ENCODE measurements at places on chromosomes 12 and 14.

DNA sequence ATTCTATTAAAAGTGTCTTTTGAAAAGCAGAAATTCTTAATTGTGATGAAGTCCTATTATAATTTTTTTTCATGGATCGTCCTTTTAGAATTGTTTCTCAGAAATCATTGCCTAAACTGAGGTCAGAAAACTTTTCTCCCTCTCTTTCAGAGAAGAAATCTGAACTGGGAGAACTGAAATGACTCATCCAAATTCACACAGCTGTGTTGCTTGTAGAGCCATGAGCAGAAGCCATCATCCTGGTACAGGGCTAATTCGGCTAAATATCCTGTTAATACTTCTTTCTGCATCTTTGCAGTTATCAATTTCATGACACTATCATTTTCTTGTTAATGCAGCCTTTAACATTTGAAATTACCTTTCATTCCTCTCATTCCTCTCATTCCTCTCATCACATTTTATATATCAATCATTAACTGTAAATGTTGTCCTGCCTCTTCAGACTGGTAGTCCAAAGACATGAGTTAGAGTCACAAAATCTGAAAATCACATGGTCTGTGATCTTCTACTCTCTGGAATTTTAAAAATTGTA, 15.5 kb downstream of the SLC15A5 start:
- no peak for DNase-seq
- H3K27ac ChIP-seq, result no peak overlapping the region
- H3K36me3 ChIP-seq, result no peaks in the 10 kb centered on the region
- H3K4me1 ChIP-seq, result no peaks in the 10 kb centered on the region
- H3K4me3 ChIP-seq, result no peak overlapping the region

DNA sequence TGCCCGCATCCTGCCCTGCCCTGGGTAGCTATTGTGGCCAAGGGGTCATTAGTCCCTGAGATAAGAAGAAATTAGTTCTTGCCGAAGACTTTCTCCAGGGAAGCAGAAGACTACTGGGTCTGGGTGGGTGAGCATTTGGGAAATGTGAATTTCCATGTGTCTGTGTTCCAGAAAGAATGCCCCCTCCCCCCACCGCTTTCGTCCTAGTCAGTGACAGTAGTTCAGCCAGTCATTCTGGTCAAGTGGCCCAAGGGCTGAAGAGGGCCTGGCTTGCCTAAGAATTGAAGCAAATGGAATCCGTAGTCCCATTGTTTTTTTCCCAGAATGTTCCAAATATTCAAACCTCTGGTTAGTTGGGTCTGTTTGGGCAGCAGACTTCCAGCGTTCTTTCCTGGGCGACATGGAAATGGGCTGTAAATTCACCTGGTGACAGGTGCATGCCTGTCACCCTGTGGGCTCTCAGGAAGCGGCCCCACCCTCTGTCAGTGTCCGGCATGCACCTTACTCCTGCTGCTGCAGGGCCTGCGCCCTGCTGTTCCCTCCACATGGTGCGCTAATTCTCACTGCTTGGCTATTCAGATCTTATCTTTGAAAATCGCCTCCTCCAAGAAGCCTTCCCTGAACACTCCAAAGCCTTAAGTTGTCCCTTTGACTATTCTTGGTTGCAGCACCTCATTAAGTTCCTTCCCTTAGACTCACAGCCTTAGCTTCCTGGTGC, 1.4 kb upstream of the RFLNA start:
- peaks cover 26% of the 10 kb centered on the region for H3K27me3 ChIP-seq
- peaks cover 10% of the 10 kb centered on the region for H3K4me1 ChIP-seq
- no peaks in the 10 kb centered on the region for H3K36me3 ChIP-seq
- no peak overlapping the region for H3K4me3 ChIP-seq
- DNase-seq, result no peak

GRCh38 chr14:61451491-61451890, 130.1 kb downstream of the PRKCH start:
- no peaks in the 10 kb centered on the region for H3K27me3 ChIP-seq
- no peak for DNase-seq
- H3K4me3 ChIP-seq, result no peak overlapping the region

DNA sequence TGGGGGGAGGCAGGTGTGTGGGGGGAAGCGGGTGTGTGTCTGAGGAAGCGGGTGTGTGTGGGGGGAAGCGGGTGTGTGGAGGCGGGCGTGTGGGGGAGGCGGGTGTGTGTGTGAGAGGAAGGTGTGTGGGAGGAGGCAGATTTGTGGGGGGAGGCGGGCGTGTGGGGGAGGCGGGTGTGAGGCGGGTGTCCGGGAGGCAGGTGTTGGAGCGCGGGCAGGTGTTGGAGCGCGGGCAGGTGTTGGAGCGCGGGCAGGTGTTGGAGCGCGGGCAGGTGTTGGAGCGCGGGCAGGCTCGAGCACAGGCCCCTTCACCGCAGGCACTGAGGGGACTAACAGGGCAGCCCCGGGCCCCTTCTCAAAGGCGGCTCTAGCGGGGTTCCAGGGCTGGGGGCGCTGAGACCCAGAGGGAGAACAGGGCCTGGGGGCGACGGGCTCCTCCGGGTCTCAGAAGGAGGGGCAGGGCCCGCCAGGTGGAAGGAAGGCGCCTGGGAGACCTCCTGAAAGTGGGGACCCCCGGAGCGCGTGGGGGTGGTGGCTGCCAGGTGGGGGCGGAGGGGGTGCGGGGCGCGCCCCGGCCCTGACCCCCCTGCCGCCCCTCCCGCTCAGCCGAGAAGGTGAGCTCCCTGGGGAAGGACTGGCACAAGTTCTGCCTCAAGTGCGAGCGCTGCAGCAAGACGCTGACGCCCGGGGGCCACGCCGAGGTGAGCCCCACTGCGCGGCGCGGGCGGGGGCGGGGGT, 3.2 kb downstream of the CRIP2 start:
- H3K4me1 ChIP-seq, result peaks cover 34% of the 10 kb centered on the region
- peaks cover 5% of the 10 kb centered on the region for H3K27me3 ChIP-seq
- no peaks in the 10 kb centered on the region for H3K36me3 ChIP-seq
- peak; percentile 70 for DNase-seq

- H3K27ac ChIP-seq, result no peak overlapping the region
- H3K36me3 ChIP-seq, result no peaks in the 10 kb centered on the region
- no peak overlapping the region for H3K4me3 ChIP-seq
- DNase-seq, result no peak
- no peaks in the 10 kb centered on the region for H3K4me1 ChIP-seq
These were observed 1168.3 kb downstream of the BCL11B start for GRCh38 chr14:98103705-98104104.

- peaks cover 3% of the 10 kb centered on the region for H3K36me3 ChIP-seq
- no peak for DNase-seq
- no peak overlapping the region for H3K4me3 ChIP-seq
- H3K27me3 ChIP-seq, result peaks cover 19% of the 10 kb centered on the region
- no peaks in the 10 kb centered on the region for H3K4me1 ChIP-seq
These were observed 42.6 kb upstream of the PRIMA1 start for GRCh38 chr14:93830753-93831461.

DNA sequence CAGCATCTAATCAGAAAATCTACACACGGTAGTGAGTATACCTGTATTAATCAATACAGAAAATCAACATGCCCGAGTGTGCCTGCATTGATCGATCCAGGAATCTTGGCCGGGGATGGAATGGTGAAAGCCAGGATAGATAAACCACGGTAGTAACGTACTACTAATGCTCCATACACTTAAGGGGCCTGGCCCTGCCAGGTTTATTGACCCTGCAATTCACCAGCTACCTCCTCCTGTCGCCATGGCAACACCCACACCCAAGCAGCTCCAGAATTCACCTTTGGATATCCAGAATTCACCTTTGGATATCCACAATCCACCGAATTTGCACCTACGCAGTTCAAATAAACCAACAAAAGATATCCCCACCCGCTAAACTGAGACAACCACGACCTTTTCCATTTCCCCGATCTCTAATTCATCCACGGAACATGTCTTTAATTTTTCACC, 14.8 kb upstream of the CALM1 start:
- no peaks in the 10 kb centered on the region for H3K36me3 ChIP-seq
- no peak overlapping the region for H3K4me3 ChIP-seq
- H3K27me3 ChIP-seq, result no peaks in the 10 kb centered on the region
- H3K4me1 ChIP-seq, result no peaks in the 10 kb centered on the region
- no peak overlapping the region for H3K27ac ChIP-seq
- DNase-seq, result no peak

DNA sequence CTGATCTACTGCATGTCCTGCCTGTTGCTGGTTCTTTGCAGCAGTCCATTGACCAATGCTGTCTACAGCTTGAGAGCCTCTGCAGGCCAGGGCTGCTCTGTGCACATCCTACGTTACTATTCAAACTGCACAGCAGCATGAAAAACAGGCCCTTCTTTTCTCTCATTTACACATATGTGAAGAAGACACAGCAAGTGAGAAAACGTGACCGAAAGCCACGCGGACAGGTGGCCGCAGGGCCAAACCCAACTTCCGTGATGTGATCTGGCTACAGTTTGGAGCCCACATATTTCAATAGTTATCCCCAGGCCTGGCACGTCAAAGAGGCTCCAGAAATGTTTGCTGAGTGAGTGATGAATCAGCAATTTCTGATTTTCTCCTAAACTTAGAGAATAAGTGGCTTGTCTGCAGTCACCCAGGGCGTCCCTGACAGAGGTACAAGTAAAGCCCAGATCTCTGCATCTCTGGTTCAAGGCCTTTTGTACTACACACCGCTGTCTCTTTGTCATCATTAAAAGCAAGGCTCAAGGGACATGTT, 17.9 kb upstream of the TCL1B start:
- no peaks in the 10 kb centered on the region for H3K27me3 ChIP-seq
- H3K27ac ChIP-seq, result peak overlapping the region; percentile 69
- DNase-seq, result no peak
- peak overlapping the region; percentile 64 for H3K4me3 ChIP-seq
- H3K4me1 ChIP-seq, result peaks cover 94% of the 10 kb centered on the region
- peaks cover 28% of the 10 kb centered on the region for H3K36me3 ChIP-seq

- H3K36me3 ChIP-seq, result peaks cover 16% of the 10 kb centered on the region
- H3K27me3 ChIP-seq, result no peaks in the 10 kb centered on the region
- peak overlapping the region; percentile 91 for H3K27ac ChIP-seq
- H3K4me1 ChIP-seq, result peaks cover 39% of the 10 kb centered on the region
These were observed 81.9 kb upstream of the ATF7IP start for GRCh38 chr12:14283489-14284144.

- DNase-seq, result no peak
- no peak overlapping the region for H3K4me3 ChIP-seq
- no peak overlapping the region for H3K27ac ChIP-seq
- H3K36me3 ChIP-seq, result no peaks in the 10 kb centered on the region
- H3K27me3 ChIP-seq, result peaks cover 7% of the 10 kb centered on the region
These were observed 285.9 kb downstream of the PDZRN4 start for GRCh38 chr12:41474001-41474400.

DNA sequence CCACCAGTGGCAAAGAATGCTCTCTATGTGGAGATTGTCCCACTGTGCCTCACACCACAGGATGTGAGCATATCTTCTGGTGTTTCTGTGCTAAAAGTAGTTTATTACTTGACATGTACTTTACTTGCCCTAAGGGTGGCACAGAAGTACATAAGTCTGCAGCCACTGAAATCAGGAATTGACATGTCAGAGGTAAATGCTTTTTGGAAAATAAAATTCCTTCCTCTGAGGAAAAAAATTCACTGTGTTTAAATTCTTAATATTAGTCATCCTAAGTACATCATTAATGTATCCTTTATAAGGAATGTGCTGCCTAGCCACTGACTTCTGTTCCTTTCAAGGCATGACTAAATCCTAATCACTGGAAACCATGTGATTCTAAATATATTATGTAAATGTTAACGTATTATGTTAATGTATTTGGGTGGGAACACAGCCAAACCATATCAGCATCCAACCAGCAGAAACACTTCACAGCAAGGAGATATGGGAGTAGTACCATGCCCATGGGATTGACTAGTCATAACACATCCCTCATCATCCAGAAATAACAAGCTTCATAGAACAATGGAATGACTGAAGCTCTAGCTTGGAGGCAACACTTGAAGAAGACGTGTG, 239.7 kb upstream of the PPFIA2 start:
- no peak overlapping the region for H3K4me3 ChIP-seq
- DNase-seq, result no peak
- H3K4me1 ChIP-seq, result no peaks in the 10 kb centered on the region
- no peak overlapping the region for H3K27ac ChIP-seq
- no peaks in the 10 kb centered on the region for H3K27me3 ChIP-seq

GRCh38 chr14:103679351-103679750, 35.9 kb downstream of the XRCC3 start:
- no peak overlapping the region for H3K4me3 ChIP-seq
- H3K4me1 ChIP-seq, result peaks cover 8% of the 10 kb centered on the region
- H3K27me3 ChIP-seq, result no peaks in the 10 kb centered on the region
- DNase-seq, result peak; percentile 57

GRCh38 chr12:105026411-105026810, 40.3 kb downstream of the NOPCHAP1 start:
- H3K36me3 ChIP-seq, result no peaks in the 10 kb centered on the region
- peaks cover 8% of the 10 kb centered on the region for H3K4me1 ChIP-seq
- no peak overlapping the region for H3K4me3 ChIP-seq
- no peaks in the 10 kb centered on the region for H3K27me3 ChIP-seq
- H3K27ac ChIP-seq, result no peak overlapping the region

DNA sequence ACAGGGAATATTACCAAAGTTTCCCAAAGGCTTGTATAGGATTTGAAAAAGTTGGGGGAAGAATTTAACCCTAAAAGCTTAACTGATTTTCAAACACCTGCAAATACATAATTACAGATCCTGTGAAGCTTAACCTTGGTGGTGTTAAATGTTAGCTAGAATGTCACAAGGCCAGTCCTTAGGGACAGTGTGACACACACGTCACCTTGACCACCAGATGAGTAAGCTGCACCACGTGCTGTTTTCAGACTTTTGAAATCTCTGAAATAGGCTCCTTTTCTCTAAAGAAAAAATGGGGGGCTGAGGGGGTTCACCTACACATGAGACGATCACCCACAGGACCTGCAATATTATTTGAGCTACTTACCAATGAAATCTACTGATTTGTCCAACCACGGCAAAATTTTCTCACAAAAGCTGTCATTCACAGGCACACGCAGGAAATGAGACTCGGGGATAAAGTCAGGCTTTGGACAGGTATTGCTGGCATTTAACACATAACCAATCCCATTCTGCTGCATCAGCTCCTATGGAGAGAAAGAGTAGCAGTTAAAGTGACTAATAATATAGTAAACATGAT, 75.9 kb downstream of the DUSP16 start:
- H3K27me3 ChIP-seq, result no peaks in the 10 kb centered on the region
- DNase-seq, result no peak
- H3K27ac ChIP-seq, result no peak overlapping the region
- H3K36me3 ChIP-seq, result no peaks in the 10 kb centered on the region
- peaks cover 11% of the 10 kb centered on the region for H3K4me1 ChIP-seq
- H3K4me3 ChIP-seq, result no peak overlapping the region

DNA sequence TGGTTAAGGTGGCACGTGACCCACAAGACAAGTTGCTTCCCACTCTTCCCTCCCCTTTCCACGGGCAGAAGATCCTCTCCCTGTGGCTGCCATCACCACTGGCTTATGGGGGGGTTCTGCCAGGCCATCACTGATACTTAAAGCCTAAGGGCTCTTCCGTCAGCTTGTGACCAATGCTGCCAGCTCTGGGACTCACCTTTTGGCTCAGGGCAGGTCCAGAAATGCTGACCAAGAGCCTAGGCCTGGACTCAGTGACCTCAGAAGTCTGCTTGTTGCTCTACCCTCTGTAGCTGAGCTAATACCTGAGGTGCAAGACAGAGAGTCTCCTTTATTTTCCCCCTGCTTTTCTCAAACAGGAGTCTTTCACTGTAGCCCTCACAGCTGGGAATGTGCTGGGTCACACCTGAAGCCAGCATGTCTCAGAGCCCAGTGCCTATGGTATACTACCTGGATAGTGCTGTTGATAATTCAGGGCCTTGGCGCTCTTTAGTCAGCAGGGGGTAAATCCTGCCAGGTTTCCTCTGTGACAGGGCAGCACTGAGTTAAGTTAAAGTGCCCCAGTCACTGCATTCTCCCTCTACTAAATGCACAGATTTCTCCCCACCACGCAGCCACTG, 19.7 kb downstream of the FGD4 start:
- H3K27me3 ChIP-seq, result no peaks in the 10 kb centered on the region
- no peak overlapping the region for H3K27ac ChIP-seq
- no peaks in the 10 kb centered on the region for H3K4me1 ChIP-seq
- no peaks in the 10 kb centered on the region for H3K36me3 ChIP-seq
- DNase-seq, result no peak
- H3K4me3 ChIP-seq, result no peak overlapping the region

All from naive B cell (primary cell).